ENCODE measurements at places on chromosomes 4 and X.

DNA sequence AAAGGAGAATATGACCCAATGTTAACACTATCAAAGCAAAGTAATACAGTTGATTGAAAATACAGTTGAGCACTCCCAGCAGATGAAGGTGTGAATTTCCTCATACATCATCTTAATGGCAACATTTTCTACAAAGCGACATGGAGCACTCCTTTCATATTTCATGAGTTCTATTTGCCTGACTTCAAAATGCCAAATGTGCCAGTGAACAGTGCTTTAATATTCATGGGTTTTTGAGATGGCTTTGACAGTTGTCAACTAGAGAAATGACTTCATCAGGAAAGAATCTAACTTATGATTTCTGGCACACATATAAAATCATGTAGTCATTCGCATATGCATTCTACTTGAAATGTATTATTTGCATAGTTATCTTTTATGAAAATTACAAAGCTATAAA, 222.4 kb downstream of the GALNTL6 start:
- no peak for DNase-seq

GRCh38 chr4:37641886-37642849, 44.0 kb downstream of the RELL1 start:
- no peak for DNase-seq

- DNase-seq, result no peak
Measured at GRCh38 chr4:38500433-38500832, 163.6 kb upstream of the KLF3 start.

DNA sequence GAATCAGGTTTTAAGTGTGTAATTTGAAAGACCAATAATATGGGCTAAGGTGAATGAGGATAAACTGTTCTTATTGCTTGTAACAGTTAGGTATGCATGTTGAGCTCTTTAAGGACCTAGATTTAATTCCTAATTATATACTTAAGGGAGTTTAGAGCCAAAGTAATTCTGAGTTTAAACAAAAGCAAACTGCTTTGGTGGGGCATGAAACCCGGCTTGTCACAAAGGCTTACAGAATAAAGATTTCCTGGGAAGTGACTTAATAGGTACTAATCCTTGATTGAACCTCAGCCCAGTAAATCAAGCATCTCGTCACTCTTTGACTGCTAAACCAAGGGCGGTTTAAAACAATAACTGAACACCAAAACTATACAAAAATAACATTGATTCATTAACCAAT, 1324.2 kb downstream of the RPA4 start:
- DNase-seq, result no peak

GRCh38 chr4:165784672-165785071, 88.4 kb upstream of the TLL1 start:
- DNase-seq, result no peak

DNA sequence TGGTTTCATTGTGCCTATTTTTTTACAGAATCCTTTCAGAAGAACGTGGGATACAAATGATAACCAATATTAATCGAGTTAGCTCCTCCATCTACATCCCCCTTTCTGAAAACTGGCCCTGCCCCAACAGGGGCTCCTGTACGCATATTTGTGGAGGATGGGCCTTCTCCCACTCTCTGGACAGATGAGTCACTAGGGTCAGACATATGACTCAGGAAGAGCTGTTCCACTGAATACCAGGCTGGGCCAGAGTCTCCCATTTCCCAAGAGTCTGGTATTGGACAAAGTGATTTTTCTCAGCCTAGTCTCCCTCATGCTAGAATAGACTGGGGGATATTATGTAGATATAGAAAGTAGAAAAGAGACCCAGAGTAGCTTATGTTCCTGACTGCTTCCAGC, 142.4 kb downstream of the TSPAN5 start:
- DNase-seq, result no peak

- DNase-seq, result no peak
Measured at GRCh38 chrX:45781901-45782553, 581.4 kb upstream of the DIPK2B start.

- no peak for DNase-seq
Measured at GRCh38 chrX:96837808-96838207, 45.9 kb upstream of the RPA4 start.

- no peak for DNase-seq
Measured at GRCh38 chr4:120348521-120348920, 281.9 kb upstream of the MAD2L1 start.

GRCh38 chr4:118823471-118823870, 12.5 kb downstream of the SEC24D start:
- DNase-seq, result no peak

DNA sequence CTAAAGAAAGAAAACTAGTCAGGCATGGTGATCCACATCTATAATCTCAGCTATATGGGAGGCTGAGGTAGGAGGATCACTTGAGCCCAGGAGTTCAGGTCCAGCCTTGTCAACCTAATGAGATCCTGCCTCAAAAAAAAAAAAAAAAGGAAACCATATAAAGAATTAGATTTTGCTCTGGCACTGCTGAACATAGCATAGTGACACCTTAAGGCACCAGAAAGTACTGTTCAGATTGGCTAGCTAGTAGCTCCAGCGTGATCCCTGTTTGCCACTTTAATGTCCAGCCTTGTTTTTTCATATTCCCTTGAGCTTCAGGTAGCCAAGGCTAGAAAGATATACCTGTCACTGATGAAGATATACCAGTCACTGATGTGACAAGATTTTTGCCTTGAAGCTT, 34.1 kb downstream of the EXOC1 start:
- no peak for DNase-seq
